ENCODE measurements at places on chromosomes 13 and 19.
A peak's percentile ranks its signal among the peaks of the same experiment; 100 is the strongest.

- no peak for DNase-seq
These were observed 8.2 kb upstream of the DHDH start for GRCh38 chr19:48925240-48925843.

GRCh38 chr19:55377356-55378131, 918 bp downstream of the TMEM190 start:
- no peak for DNase-seq

- DNase-seq, result no peak
These were observed 230.5 kb upstream of the SERP2 start for GRCh38 chr13:44142941-44143665.

DNA sequence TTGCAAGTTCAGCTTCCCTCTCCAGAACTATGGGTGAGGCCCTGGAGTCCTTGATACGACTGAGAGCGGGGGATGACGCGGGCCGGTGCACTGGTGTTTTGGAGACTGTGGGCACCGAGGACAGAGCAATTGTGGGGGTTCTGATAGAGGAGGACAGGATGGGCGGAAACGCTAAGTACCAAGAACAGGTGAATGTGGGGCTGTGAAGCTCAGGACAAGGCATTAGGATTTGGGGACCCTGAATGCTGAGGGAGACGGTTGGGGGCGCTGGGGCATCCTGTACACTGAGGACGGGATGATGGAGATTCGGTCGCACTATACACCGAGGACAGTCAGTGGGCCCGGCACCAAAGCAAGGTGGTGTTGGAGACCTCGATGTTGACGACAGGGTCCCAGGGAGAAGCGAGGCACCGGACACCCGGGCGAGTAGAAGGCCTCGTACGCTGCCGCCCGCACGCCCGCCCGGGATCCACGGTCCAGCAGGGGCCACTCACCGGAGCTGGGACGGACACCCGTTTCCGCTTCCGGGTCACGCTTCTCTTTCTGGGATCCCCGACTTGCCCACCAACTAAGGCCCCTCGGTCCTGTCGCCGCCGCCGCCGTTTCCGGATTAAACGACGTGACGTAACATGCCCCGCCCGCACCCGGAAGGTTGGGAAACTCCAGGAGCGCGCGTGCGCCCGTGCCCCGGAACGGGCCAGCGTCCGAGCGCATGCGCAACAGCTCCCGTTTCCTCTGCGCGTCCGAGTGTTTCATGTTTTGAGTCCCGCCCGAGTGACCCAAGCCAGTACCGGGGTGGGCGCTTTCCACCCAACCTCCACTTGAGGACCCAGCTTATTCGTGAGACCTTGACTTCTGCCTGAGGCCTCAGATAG, at the start of gene CHMP2A:
Gene CHMP2A, minus strand, starts transcription at position 612 of the 875 bp plus-strand sequence. CDS start 893 bp downstream, outside the sequence.
- DNase-seq, result peak; percentile 98

GRCh38 chr13:112335135-112335534, 41.0 kb upstream of the SPACA7 start:
- DNase-seq, result no peak

DNA sequence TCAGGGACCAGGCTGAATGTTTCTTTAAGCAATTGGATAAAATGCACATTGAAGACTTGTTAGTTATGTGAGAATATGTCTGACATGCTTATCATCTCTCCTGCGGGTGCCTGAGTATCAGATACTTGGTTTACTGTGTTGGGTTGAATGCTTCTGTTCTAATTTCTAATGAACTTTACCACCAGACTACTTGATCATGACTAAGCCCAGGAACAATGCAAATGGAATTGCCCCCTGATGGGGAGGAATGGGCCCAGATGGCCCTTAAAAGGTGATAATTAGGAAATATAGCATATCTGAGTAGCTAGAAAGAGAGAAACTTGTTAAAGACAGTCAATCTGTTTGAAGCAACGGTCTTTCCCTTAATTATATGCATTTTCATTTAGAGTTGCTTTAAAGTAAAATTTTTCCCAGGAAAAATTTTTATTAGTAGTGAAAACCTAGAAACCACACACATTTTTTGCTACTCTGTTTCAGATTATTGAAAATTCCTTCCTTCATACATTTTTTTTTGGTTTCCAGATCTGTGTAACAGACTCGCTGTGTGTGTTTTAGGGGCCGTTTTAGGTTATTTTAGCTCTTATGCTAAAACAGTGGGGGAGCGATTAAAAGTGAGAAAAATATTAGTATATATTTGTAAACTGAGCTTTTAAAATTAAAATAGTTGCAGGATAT, 186.6 kb downstream of the TM9SF2 start:
- DNase-seq, result no peak

GRCh38 chr13:77480066-77480465, 55.4 kb upstream of the SCEL start:
- DNase-seq, result no peak

- no peak for DNase-seq
These were observed 61.9 kb downstream of the KDM4B start for GRCh38 chr19:5030822-5031221.

DNA sequence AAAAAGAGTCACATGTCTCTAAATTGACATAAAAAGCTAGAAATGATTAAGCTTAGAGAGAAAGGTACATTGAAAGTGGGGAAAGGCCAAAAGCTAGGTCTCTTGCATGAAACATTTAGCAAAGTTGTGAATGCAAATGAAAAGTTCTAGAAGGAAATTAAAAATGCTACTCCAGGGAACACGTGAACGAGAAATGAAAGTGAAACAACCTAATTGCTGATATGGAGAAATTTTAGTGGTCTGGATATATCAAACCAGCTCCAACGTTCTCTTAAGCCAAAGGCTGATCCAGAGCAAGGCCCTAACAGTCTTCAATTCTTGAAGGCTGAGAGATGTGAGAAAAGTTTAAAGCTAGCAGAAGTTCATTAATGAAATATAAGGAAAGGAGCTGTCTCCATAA, 419.8 kb downstream of the SLITRK6 start:
- DNase-seq, result no peak

DNA sequence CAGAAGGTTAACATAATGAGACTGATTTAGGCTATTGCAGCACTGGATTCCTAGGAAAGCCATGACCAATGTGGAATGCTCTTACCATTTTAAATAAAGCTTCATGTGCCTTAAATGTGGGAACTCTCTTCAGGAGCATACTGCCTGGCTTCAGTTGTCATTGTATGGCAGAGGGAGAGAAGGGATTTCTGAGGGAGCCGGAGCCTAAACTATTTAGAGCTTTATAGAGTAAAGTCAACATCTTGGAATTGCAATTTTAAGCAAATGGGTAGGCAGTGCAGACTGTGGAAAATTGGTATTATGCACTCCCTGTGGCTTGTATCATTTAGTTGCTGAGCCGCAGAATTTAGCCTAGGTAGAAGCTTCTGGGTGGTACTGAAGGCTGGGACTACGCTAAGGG, 2041.4 kb downstream of the PCDH9 start:
- DNase-seq, result no peak

DNA sequence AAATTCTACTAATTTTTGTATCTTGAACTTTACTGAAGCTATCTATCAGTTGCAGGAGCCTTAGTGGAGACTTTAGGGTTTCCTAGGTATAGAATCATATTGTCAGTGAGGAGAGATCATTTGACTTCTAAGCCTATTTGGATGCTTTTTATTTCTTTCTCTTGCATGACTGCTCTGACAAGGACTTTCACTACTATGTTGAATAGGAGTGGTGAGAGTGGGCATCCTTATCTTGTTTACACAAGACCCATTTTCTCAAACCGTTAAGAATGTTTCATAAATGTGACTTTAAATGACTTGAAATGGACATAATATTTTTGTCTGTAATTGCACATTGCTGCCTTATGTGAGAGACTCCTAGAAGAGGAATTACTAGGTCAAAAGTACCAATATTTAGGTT, 17.9 kb upstream of the CSNK1A1L start:
- no peak for DNase-seq

DNA sequence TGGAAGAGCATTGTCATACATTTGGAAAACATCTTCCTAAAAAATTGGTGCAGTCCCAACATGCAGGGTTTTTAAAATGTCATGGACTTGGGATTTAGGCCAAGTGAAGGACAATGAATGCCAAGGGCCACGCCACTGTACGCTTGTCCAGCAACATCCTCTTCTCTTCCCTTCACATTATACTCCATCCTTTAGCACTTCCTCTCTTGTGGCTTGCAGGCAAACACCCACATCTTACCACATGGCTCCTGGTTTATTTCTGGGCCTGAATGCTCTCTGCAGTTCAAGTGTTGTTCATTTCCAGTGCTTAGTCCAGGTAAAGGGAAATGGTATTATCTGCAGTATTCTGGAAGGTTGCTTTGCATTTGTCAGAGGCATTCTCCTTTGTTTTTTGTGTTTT, 45.0 kb downstream of the CBY2 start:
- no peak for DNase-seq

GRCh38 chr13:29703421-29703820, 107.9 kb upstream of the SLC7A1 start:
- no peak for DNase-seq

DNA sequence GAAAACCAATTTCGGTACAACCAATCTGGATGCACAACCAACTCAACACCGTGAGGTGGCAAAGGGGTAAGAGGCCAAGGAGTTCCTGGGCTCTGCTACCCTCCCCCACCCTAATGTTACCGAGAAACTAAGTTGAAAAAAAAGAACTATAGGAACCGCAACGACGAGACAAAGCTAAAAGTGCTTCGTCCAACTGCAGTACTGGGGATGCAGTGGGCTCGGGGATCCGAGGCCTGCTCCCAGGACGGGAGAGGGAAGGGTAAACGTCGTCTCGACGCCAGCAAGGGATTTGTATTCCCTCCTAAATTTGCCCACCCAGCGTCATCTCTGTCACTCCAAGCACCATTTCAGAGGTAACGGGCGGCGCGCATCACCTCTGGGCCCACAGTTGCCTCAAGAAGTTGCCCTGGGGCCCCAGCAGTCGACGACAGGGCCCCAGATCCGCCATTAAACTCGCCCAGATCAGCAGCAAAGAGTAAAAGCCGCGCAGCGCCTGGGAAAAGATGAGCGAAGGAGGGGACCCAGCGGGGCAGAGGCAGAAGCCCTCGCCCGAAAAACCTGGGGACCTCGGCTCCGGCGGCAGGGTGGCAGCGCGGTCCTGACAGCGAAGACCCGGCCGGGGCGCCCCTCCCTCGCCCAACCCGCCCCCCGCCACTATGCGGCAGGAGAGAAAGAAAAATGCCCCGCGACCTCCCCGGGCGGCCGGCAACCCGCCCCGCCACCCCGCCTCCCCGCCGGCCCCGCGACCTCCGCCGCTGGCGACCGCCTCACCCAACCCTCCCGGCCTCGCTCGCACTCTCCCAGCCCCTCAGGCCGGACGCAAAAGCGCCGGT, 752 bp downstream of the ZMYM5 start:
- DNase-seq, result peak; percentile 34

DNA sequence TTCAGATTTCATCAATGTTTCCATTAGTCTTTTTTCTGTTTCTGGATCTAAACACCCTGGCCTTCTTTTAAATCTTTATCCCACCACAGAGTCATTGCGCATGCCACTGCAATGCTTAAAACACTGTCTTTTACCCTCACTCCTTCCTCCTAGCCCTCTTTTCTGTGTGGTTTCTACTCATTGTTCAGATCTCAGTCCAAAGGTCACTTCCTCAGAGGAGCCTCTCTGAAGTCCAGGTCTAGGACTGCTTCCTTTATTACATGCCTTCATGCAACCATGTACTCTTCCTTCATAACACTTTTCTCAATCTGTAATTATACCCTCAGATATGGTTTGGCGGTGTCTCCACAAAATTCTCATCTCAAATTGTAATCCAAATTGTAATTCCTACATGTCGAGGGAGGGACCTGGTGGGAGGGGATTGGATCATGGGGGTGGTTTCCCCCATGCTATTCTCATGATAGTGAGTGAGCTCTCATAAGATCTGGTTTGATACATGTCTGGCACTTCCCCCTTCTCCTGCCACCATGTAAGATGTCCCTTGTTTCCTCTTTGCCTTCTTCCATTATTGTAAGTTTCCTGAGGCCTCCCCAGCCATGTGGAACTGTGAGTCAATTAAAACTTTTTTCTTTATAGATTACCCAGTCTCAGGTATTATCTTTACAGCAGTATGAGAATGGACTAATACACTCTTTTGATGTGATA, 808.9 kb downstream of the DIAPH3 start:
- DNase-seq, result no peak

DNA sequence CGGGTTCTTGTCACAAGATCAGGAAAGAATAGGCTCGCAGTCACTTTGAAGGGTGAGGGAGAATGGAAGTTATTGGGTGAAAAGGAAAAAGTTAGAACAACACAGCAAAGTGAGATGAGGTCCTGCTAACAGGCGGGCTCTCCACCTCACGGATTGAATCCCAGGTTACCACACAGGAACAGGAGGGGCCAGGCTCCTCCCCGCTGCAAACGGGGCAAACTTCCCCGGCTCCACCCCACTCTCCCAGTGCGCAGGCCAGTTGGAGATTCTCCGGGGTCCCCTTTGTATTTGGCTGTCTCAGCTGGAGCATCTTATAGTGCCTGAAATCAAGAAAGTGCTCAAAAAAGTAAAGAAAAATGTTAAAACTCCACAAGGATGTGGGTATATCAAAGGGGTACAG, 78.3 kb upstream of the IPO5 start:
- no peak for DNase-seq

GRCh38 chr13:48094404-48094780, 512 bp downstream of the MED4 start:
- DNase-seq, result no peak

DNA sequence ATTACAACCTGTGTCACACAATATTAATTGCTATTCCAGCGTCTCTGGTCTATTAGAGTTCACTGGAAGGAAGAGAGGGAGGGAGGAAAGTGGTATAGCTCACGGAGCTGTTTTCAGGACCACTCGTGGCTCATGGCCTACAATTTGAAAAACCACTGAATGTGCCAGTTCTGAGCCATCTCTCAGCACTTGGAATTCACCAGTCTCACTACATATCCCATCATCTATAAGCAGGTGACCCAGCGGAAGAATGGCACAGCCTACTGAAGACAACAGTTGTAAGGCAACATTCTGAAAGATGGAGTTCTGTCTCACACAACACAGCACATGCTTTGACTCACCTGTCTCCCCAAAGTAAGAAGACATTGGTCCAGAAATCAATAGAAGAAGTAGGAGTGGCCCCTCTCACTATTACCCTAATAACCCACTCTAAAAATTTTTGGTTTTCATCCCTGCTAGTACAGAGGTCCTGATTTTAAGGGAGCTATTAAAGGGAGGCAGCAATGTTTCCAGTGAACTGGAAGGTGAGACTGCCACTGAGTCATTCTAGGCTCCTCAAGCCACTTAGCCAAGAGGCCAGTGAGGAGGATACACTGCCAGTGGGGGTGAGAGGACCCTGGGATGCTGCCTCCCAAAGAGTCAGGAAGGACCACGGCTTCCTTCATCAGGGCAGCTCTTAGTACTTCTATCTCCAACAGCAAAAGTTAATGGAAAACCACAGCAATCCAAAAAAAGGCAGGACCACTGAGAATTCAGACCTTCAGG, 50.0 kb upstream of the DOCK9 start:
- DNase-seq, result no peak

GRCh38 chr13:30457306-30457891, 8.3 kb downstream of the HMGB1 start:
- no peak for DNase-seq

GRCh38 chr13:37486171-37486681, 112.3 kb downstream of the POSTN start:
- DNase-seq, result no peak

GRCh38 chr13:75836441-75836840, 200.3 kb downstream of the LMO7 start:
- no peak for DNase-seq

- DNase-seq, result peak; percentile 61
These were observed 10.1 kb upstream of the ZNF358 start for GRCh38 chr19:7505682-7506384.

All from head of caudate nucleus (tissue), 42 donors.